IMR-90 (cell line): ENCODE measurements at places on chromosomes 3 and 15. TPM values are rescaled to one million over a fixed set of nuclear protein-coding genes. Genes with fewer than 3 reads are reported as not detected.
A peak's percentile ranks its signal among the peaks of the same experiment; 100 is the strongest.

DNA sequence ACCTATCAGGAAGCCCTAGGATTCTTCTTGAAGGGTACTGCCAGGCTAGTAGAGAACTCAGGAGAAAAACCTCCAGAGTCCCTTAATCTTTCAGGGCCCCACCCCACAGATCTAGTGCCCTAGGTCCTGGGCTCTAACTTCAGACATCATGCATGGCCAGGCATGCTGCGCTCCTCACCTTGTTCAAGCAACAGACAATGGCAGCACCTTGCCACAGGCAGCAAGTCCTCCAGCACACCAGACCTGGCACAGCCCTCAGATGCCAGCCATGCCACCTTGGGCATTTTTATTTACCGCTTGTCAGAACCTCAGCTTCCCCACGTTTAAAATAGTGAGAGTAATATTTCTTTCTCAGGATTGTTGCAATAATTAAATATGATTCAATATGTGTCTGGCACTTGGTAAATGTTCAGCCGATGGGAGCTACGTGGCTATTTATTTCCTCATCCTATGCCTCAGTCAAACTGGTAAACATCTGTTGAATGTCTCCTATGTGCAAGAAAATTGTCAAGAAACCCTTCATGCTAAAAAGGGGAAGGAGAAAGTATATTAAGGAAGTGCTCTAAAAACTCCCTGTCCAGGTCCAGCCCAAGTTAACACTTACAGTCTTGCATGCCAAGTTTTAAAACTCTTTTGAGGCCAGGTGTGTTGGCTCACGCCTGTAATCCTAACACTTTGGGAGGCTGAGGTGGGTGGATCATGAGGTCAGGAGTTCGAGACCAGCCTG, 14.5 kb upstream of the CCR1 start:
- no peak for DNase-seq
- H3K4me3 ChIP-seq = no peak overlapping the region
- H3K27me3 ChIP-seq = peaks cover 5% of the 10 kb centered on the region
- H3K36me3 ChIP-seq = no peaks in the 10 kb centered on the region
- H3K27ac ChIP-seq = no peak overlapping the region
- no peaks in the 10 kb centered on the region for H3K4me1 ChIP-seq

DNA sequence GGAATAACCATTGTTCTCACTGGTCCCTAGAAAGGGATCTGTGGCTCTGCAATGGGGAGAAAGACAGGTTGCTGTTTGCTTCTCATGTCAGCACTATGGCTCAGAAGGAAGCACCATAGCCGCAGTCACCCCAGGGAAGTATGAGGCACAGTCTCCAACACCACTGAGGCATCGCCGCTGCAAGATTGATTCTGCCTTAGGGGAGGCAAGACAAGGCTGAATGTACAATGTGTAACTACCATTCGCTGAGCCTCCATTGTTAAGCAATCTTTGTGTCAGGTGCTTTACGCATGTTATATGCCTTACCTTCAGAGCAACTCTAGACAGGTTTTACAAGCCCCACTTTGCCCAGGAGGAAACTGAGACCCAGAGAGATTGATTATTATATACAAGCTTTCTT, 100.7 kb upstream of the KCNMB2 start:
- peaks cover 2% of the 10 kb centered on the region for H3K27me3 ChIP-seq
- H3K36me3 ChIP-seq = no peaks in the 10 kb centered on the region
- DNase-seq = no peak
- H3K4me3 ChIP-seq = no peak overlapping the region
- no peak overlapping the region for H3K27ac ChIP-seq

DNA sequence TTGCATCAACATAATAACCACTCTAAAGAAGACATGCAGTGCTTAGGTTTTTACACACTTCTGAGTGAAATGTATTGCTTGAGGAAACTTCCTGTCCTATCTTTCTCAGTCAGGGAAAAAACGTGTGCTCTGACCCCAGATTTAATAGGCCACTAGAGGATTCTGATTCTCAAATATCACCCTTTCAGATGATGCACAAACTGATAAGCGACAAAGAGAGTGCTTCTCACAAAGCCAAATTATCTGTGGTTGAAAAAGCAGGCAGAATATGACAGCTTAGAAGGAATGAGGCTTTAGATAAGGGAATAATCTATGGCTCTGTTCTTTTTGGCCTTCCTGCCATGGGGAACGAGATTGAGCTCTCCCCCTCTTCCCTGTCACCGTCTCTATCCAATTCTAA, 583.4 kb upstream of the SGO1 start:
- no peaks in the 10 kb centered on the region for H3K27me3 ChIP-seq
- no peaks in the 10 kb centered on the region for H3K36me3 ChIP-seq
- no peak for DNase-seq

CPEB1 gene
- 6.9 and 12.5 TPM in 2 replicates for total RNA-seq

SPATA16 gene
- not detected in 2 replicates for total RNA-seq

- H3K36me3 ChIP-seq = no peaks in the 10 kb centered on the region
- H3K27ac ChIP-seq = peak within 1 kb of the TSS; percentile 92
- H3K27me3 ChIP-seq = no peaks in the 10 kb centered on the region
- peak within 1 kb of the TSS; percentile 77 for H3K4me3 ChIP-seq
- H3K4me1 ChIP-seq = peaks cover 4% of the 10 kb centered on the region; the same call in 1 of the 2 replicates
Measured at GRCh38 chr15:75639709-75640482, at the start of gene IMP3. TSS of gene IMP3 (minus strand) at chr15:75640224. CDS start at chr15:75640168, 56 bp downstream.

DNA sequence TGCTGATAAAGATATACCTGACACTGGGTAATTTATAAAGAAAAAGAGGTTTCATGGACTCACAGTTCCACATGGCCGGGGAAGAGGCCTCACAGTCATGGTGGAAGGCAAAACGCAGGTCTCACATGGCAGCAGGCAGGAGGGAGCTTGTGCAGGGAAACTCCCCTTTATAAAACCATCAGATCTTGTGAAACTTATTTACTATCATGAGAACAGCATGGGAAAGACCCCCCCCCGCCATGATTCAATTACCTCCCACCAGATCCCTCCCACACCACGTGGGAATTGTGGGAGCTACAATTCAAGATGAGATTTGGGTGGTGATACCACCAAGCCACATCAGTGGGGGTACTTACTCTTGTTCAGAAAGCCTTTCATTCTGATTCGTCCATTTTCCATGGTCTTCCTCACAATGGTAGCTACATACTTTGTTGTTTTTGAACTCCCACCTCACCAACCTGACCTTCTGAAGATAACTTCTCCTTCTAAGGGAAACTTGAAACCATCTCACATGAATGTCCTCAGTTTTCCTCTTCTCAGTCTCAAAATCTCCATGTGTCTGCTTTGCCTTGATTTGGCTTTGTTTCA, 275.6 kb upstream of the PROK2 start:
- no peaks in the 10 kb centered on the region for H3K4me1 ChIP-seq
- no peak overlapping the region for H3K4me3 ChIP-seq
- no peaks in the 10 kb centered on the region for H3K36me3 ChIP-seq
- H3K27me3 ChIP-seq = peaks cover 5% of the 10 kb centered on the region
- H3K27ac ChIP-seq = no peak overlapping the region
- no peak for DNase-seq

DNA sequence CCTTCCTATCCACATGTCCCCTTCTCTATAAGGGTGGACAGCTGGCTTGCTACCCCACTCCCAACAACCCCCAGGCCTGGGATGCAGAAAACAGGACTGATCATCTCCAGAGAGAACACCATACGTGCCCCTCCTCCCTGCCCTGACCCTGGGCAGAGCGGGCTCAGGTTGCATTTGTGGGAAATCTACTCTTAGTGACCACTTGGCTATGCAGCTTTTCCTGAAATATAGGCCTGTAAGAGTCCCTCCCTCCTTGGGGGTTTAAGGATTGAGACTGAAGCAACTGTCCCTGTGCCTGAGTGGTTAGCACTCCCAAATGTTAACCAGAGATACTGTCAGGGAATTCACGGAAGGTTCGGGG, 11.7 kb downstream of the SH2D7 start:
- no peak overlapping the region for H3K27ac ChIP-seq
- H3K27me3 ChIP-seq = peaks cover 10% of the 10 kb centered on the region

- no peaks in the 10 kb centered on the region for H3K27me3 ChIP-seq
- no peak overlapping the region for H3K27ac ChIP-seq
- H3K4me1 ChIP-seq = no peaks in the 10 kb centered on the region
- H3K4me3 ChIP-seq = no peak overlapping the region
Measured at GRCh38 chr3:127568586-127568985, 21.9 kb downstream of the TPRA1 start.

DNA sequence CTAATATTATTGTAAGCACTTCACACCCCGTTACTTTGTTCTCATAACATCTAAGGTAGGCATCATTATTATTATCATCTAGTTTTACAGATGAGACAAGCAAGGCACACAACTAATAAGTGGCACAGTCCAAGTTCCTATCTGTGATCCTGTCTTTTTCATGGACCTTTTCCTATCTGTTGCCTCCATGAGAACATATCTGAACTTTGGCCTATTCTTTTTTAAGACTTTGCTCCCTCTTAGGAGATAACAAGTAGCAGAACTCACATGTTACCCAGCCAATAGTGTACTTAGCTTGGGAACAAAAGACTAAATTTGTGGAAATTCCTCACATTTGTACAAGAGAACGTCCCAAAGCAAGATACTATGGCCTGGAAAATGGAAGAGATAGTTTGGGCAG, 172.4 kb downstream of the TIGIT start:
- DNase-seq = no peak
- no peak overlapping the region for H3K4me3 ChIP-seq
- H3K4me1 ChIP-seq = no peaks in the 10 kb centered on the region; the same call in 1 of the 2 replicates
- no peaks in the 10 kb centered on the region; the same call in 1 of the 2 replicates for H3K36me3 ChIP-seq
- H3K27ac ChIP-seq = no peak overlapping the region
- H3K27me3 ChIP-seq = no peaks in the 10 kb centered on the region

DNA sequence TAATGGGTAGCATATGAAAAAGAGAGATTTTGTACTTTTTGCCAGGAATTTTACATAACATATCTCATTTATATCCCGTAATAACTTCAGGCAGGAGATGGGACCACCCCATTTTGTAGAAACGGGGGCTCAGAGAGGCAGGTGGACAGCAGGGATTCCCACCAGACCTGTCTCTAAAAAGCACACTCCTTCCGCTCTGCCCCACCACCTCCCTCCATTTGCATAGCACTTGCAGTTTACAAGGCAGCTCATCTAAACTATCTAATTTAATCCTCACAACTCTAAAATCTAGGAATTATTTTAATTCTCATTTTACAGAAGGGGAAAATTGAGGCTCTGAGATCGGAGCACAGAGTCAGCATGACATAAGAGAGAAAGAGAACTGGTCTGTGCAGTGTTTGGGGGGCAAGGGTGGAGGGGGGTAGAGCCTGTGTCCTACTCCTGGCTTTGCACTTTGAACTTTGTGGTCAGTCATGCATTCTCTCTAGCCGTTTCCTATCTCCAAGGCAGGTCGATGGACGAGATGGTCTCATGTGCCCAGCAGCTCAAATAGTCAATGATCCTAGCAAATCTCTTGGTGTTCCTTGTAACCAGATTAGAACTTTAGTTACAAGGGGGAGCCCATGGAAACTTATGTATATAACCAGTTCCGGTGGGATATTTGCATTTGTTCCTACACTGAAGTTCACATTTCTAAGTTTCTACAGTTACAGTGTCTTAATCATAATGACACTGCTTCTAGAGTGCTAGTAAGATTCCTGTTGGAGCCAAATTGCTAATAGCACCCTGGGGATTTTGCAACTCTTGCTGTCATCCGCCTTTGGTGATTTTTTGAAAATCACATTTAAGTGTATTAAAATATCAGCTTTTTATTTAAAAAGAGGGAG, 18.6 kb downstream of the CRYGS start:
- H3K4me1 ChIP-seq = no peaks in the 10 kb centered on the region
- peaks cover 20% of the 10 kb centered on the region for H3K27me3 ChIP-seq
- DNase-seq = no peak
- H3K27ac ChIP-seq = no peak overlapping the region
- no peaks in the 10 kb centered on the region for H3K36me3 ChIP-seq

DNA sequence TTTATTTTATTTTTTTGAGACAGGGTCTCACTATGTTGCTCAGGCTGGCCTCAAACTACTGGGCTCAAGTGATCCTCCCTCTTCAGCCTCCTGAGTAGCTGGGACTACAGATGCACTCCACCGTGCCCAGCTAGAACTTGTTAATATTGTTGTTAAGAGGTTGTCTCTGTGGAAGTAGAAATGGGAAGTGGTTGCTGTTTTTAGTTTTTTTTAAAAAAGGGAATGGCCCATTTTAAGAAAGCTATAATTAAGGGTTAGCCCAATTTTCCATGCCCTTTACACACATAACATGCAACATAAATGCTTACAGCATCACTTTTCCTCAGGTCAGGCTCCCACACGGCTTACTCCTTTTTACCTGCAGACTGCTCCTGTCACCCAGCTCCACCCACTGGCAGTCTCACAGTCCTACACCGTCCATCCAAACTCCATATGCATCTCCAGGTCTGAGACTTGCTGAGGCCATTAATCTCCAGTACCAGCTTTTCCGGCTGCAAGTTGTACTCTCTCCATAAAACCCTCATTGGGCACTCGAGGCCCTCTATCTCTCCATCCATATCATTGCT, 19.8 kb downstream of the MORC1 start:
- H3K36me3 ChIP-seq = no peaks in the 10 kb centered on the region
- H3K4me1 ChIP-seq = no peaks in the 10 kb centered on the region

GRCh38 chr15:85584872-85585271, 204.5 kb downstream of the AKAP13 start:
- H3K27ac ChIP-seq = no peak overlapping the region
- peaks cover 18% of the 10 kb centered on the region for H3K36me3 ChIP-seq
- no peaks in the 10 kb centered on the region for H3K27me3 ChIP-seq
- DNase-seq = no peak
- H3K4me1 ChIP-seq = peaks cover 13% of the 10 kb centered on the region

GRCh38 chr15:57592426-57592825, 722 bp downstream of the MYZAP start:
- H3K36me3 ChIP-seq = no peaks in the 10 kb centered on the region
- H3K27ac ChIP-seq = no peak overlapping the region
- no peak for DNase-seq
- no peak overlapping the region for H3K4me3 ChIP-seq
- peaks cover 41% of the 10 kb centered on the region for H3K27me3 ChIP-seq
- no peaks in the 10 kb centered on the region for H3K4me1 ChIP-seq

- peaks cover 15% of the 10 kb centered on the region for H3K36me3 ChIP-seq
- no peaks in the 10 kb centered on the region for H3K27me3 ChIP-seq
- H3K27ac ChIP-seq = peak overlapping the region; percentile 93
- peaks cover 49% of the 10 kb centered on the region for H3K4me1 ChIP-seq
- H3K4me3 ChIP-seq = no peak overlapping the region
- no peak for DNase-seq
Measured at GRCh38 chr15:98901434-98902072, 106.0 kb downstream of the PGPEP1L start.

DNA sequence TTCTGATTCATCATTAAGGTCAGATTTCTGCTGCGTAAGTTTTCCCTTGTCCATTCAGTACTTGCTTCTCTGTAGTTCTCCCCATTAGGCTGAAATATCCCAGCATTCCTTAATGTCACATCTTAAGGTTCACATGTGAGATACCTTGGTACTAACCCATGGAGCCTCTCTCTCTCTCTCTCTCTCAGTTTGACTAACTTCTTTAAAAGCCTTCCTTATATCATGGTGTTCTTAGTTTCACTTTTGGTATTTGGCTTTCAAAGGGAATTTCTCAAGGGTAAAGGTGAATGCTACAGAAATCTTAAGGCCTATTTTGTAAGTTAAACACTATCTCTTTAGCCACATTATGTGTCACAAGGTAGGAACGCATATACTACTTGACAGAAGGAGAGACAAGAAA, 427.3 kb upstream of the ZNF717 start:
- DNase-seq = no peak
- no peak overlapping the region for H3K27ac ChIP-seq
- no peak overlapping the region for H3K4me3 ChIP-seq
- H3K36me3 ChIP-seq = no peaks in the 10 kb centered on the region
- no peaks in the 10 kb centered on the region for H3K4me1 ChIP-seq

GRCh38 chr3:172209333-172210321, 170.2 kb downstream of the FNDC3B start:
- H3K4me3 ChIP-seq = no peak overlapping the region
- peak overlapping the region; percentile 33 for H3K27ac ChIP-seq
- H3K4me1 ChIP-seq = peaks cover 17% of the 10 kb centered on the region
- peaks cover 9% of the 10 kb centered on the region for H3K36me3 ChIP-seq
- no peaks in the 10 kb centered on the region for H3K27me3 ChIP-seq
- no peak for DNase-seq
